HFFc6 (cell line): ENCODE measurements at places on chromosomes 6 and 20. TPM values are rescaled to one million over a fixed set of nuclear protein-coding genes. Genes with fewer than 3 reads are reported as not detected.

C6orf58 gene
- not detected in 3 replicates for total RNA-seq

GRCh38 chr6:6661684-6662083 is 73.2 kb downstream of the LY86 start:
- H3K4me3 ChIP-seq, result no peak overlapping the region
- no peak overlapping the region for H3K27ac ChIP-seq
- H3K36me3 ChIP-seq, result peaks cover 4% of the 10 kb centered on the region; the same call in 1 of the 2 replicates
- no peak for DNase-seq
- peaks cover 8% of the 10 kb centered on the region for H3K27me3 ChIP-seq

C6orf136 gene
- 16.3 to 17.2 TPM (median 17.2 TPM) in 3 replicates for total RNA-seq

OR2H2 gene
- not detected in 3 replicates for total RNA-seq

DNA sequence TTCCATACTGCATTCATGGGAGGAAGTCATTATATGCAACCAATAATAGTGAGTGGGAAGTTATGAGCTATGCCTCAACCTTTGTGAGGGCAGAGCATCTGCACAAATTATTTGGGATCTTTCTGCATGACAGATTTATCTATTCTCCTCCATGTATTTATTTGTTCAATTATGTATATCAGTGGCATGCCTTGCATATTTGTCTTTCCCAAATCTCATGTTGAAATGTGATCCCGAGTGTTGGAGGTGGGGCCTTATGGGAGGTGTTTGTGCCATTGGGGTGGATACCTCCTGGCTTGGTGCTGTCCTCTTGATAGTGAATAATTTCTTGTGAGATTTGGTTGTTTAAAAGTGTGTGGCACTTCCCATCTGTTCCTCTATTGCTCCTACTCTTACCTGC is 1246.0 kb upstream of the CITED2 start:
- no peak overlapping the region for H3K4me3 ChIP-seq
- H3K36me3 ChIP-seq, result peaks cover 33% of the 10 kb centered on the region
- peaks cover 2% of the 10 kb centered on the region; the same call in 1 of the 2 replicates for H3K27me3 ChIP-seq
- H3K27ac ChIP-seq, result no peak overlapping the region; the same call in 1 of the 2 replicates
- H3K4me1 ChIP-seq, result peaks cover 43% of the 10 kb centered on the region

ATP9A gene
- 23.1 to 36.0 TPM (median 27.2 TPM) in 3 replicates for total RNA-seq
